Stimulated activated CD4-positive, alpha-beta T cell treated with anti-CD3 and anti-CD28 coated beads, Interleukin-15, amount 100 ng/mL, for 24 hours (primary cell): ENCODE measurements at places on chromosomes 6 and 20.

GRCh38 chr6:2196079-2196679 lies 49.2 kb downstream of the GMDS start:
- peak; percentile 26 for DNase-seq

GRCh38 chr6:15244620-15245360 lies 1.1 kb upstream of the JARID2 start:
- DNase-seq, result peak; percentile 68

DNA sequence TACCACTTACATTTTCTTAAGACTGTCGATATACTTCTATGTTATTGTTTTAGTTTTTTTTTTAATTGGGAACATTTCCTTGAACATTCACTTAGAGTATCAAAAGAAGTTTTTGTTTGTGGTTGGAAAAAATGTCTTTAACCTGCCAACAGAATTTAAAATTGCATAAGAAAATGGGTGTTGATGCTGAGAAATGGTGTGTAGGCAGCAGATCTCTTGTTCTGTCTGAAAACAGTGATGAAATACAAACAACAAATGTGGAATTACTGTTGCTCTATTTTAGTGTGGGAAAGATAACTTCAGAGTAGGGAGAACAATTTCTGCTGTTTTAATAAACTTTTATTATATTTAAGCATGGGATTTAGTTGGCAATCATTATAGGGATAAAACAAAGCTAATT lies 293.5 kb downstream of the CDKAL1 start:
- no peak for DNase-seq

GRCh38 chr20:53959911-53960578 lies 110.3 kb downstream of the BCAS1 start:
- no peak for DNase-seq

DNA sequence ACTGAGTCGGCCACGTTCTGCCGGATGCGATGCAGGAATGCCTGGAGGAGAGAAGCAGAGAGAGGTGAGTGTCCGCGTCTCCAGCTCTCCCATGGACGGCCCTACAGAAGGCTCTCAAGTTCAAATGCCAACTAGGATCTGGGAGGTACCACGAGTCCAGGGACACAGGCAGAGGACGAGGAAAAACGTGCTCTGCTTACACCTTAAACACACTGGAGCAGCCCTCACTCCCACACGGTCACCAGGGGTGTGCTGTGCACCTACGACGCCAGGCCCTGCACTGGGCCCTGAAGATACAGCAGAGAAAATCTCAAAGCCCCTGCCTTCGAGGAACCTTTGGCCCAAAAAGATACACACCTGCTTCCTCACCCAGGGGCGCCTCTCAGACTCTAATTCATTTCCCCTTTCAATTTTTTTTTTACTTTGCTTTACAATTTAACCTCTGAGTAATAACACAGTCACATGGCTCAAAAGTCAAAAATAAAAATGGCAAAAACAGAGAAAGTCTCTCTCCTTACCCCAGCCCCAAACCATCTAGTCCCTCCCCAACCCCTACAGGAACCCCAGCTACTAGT lies 79.9 kb downstream of the PREX1 start:
- DNase-seq, result no peak

- no peak for DNase-seq
These were observed 24.6 kb upstream of the PPP1R14C start for GRCh38 chr6:150118203-150118602.

DNA sequence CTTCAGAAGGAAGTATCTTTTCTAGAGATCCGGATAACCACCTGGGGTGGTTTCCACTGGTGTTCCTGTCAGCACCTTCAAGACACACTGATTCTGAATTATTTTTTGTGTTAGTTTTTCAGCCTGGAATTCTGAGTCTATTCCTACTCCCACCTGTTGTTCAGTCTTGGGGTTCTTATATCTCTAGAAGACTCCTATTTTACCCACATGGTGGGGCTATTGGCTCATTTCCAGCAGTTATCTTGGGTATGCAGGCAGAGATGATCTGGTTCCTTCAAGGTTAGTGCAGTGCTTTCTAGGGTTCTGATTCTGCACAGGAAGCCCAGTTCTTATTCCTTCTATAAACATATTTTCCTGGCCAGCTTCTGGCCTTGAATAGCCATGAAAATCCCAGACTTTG lies 175.6 kb upstream of the PDE7B start:
- DNase-seq, result peak; percentile 35

DNA sequence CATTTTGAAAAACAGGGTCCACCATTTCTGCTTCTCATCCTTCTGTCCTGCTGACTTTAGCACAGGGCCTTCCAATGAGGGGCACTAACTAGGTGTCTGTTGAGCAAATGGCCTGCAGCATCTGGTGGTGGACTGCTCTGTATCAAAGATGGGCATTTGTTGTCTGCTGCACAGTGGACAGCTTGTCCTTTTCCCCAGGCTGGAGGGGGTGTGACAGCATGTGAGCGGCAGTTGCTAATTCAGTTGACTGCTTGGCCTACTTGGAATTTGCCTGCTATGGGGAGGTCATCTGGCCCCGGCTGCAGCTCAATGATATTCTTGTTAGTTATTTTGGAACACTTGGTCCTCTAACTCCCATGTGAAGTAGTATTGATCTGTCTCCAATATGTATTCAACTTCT lies 93.7 kb downstream of the SH3BGRL2 start:
- no peak for DNase-seq

GRCh38 chr6:69796073-69796641 lies 653 bp downstream of the LMBRD1 start:
- DNase-seq, result peak; percentile 37

GRCh38 chr6:39005774-39006173 lies 42.8 kb upstream of the GLP1R start:
- DNase-seq, result no peak

DNA sequence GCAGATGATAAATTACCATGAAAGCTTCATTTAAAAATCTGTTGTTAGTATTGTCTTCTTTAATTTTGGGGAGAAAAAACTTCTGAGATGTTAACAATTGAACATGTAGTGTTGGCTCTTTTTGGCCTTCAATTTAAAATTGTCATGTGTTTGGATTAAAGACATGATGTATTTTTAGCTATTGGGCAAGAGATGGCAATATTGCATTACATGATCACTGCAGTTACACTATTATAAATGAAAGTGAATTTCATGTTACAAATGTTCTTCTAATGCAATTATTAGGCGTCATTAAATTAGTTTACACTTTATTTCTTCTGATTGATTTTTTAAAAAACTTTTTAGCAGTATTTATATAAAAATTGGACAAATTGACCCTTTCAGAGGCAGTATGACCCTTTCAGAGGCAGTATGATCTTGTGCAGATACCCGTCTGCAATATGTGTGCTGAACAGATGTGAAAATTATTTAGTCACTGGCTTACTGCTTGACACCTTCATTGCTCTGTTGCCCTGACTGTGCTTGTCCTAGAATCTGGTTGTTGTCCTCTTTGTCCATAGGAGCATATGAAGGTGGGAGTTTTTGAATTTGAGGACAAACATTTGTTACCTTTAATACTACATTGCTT lies 25.8 kb downstream of the CDKAL1 start:
- DNase-seq, result no peak

DNA sequence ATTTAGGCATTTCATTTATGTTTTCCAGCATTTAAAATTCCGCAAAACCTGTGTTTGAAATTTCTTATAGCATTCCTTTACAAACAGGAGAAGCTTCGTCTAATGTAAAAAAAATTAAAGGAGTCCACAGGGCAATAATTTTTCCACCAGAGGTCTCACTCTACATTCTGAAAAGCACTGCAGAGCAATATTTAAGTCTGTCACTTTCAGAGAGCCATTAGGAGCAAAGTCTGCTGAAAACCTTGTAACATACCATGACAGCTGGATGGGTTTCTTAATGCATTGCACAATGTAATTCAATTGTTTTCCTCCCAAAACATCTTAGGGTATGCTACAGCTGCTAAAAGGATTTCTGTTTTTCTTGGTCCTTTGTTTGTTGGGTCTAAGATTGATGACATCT lies 18.0 kb downstream of the BAG2 start:
- DNase-seq, result no peak

DNA sequence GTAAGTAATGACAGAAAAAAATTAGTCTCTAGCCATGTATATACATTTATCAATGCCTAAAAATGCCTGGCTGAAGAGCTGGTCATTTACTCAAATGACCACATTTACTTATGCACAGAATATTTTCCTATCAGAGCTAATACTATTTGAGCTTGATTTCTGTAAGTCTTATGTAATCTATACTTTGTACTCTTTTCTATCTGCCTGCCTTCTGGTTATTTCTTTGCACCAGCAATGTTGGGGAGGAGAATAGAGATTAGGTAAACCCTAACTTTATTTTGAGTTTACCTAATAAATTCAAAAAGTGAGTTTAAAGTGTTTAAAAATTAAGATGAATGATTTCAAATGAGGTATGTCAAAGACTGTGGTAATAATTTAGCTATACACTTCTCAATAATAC lies 3.7 kb downstream of the CALHM5 start:
- DNase-seq, result no peak

- no peak for DNase-seq
These were observed 577.9 kb upstream of the FLRT3 start for GRCh38 chr20:14915356-14915755.

DNA sequence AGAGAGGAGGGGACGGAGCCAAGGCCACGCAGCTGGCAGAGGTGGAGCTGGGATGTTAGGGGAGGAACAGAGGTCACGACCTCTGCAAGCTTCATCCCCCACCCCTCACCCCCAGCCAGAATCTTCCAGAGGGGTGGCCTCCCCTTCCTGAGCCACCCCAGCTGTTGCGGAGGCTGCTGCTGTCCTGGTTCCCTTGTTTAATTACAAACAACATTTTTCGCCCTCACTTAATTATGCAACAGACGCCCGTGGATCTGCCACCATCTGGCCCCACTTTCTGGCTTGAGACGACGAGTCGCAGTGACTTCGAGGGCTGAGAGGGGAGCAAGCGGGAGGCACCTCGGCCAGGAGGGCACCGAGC lies 153.7 kb upstream of the PTPN1 start:
- DNase-seq, result no peak

GRCh38 chr6:129645106-129645829 lies 64.7 kb downstream of the ARHGAP18 start:
- DNase-seq, result no peak

- no peak for DNase-seq
These were observed 9.9 kb upstream of the RFPL4B start for GRCh38 chr6:112337209-112337638.
